ENCODE measurements at places on chromosomes 13 and 19.

DNA sequence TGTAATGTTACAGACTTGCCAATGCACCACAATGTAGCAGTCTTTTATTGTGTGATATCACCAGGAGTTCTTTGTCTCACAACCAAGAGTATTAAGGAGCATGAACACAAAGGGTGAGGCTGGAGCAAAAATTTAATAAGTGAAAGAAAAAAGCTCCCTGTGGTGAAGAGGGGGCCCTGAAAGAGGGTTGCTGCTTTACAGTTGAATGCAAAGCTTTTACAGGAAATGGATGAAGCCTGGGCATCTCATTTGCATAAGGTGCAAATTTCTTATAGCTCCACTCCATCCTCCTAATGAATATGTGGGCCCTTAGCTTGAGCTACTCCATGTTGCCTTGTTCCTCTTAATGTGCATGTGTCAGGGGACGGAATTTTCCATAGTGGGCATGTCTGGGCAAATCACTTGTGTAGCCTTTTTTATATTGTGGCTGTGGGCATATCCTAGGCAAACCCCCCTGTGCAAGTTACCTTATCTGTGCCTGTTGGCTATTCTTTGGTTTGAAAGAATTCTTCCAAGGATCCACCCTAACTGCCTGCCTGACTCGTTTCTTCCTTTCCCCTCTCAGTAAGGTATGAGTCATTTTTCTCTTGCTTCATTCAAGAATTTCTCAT, 45.3 kb upstream of the TRPC4 start:
- H3K4me1 ChIP-seq = no peaks in the 10 kb centered on the region
- no peak for DNase-seq
- no peaks in the 10 kb centered on the region for H3K27me3 ChIP-seq
- no peak overlapping the region for H3K4me3 ChIP-seq
- no peaks in the 10 kb centered on the region for H3K36me3 ChIP-seq

DNA sequence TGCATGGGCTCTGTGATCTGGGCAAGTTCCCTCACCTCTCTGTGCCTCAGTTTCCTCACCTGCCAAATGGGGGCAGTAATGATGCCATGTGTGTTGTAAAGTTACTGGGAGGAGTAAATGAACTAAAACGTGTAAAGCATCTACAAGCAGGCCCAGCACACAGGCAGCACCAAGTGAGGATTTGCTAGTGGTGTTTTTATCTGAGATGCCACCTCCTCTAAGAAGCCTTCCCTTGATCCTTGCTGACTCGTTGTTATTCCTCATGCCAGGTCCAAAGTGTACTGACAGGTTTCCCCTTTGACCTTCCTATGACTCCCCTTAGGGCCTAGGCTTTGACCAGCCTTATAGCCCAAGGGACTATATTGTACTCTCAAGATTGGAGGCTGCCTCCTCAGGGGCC, 1.5 kb upstream of the UQCRFS1 start:
- no peak overlapping the region for H3K4me3 ChIP-seq
- no peaks in the 10 kb centered on the region for H3K4me1 ChIP-seq
- no peaks in the 10 kb centered on the region for H3K36me3 ChIP-seq
- no peaks in the 10 kb centered on the region for H3K27me3 ChIP-seq

- H3K27me3 ChIP-seq = no peaks in the 10 kb centered on the region
- no peak overlapping the region for H3K4me3 ChIP-seq
- H3K36me3 ChIP-seq = no peaks in the 10 kb centered on the region
- H3K4me1 ChIP-seq = no peaks in the 10 kb centered on the region
- DNase-seq = no peak
These were observed 35.9 kb upstream of the ZSCAN5A start for GRCh38 chr19:56350416-56351045.

GRCh38 chr13:95896301-95896700, 156.9 kb downstream of the UGGT2 start:
- no peak overlapping the region for H3K4me3 ChIP-seq
- no peak overlapping the region for H3K27ac ChIP-seq
- H3K36me3 ChIP-seq = peaks cover 2% of the 10 kb centered on the region
- DNase-seq = no peak
- no peaks in the 10 kb centered on the region for H3K27me3 ChIP-seq

DNA sequence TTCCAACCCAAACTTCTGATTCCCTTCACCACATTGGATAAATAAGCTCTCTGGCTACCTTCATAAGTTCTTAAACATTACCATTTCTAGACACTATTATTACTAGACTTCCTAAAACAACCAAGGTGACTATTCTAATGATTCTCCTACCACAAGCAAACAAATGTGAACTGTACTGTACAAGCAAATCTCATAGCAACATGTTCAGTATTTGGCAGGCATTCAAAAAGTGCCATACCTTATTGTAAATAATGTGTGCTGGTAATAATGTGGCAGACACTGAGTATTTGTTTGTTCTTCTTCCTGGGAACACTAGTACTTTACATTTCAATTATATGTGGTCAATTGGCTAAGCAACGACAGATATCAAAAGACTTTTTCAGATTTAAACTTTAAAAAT, 986.0 kb upstream of the SPRY2 start:
- no peaks in the 10 kb centered on the region for H3K36me3 ChIP-seq
- no peak for DNase-seq
- no peaks in the 10 kb centered on the region for H3K27me3 ChIP-seq
- no peak overlapping the region for H3K4me3 ChIP-seq
- H3K4me1 ChIP-seq = no peaks in the 10 kb centered on the region

- no peak for DNase-seq
- no peak overlapping the region for H3K27ac ChIP-seq
- peaks cover 5% of the 10 kb centered on the region for H3K4me1 ChIP-seq
- peak overlapping the region; percentile 50 for H3K4me3 ChIP-seq
These were observed 2.6 kb upstream of the TNFAIP8L1 start for GRCh38 chr19:4636761-4637160.

DNA sequence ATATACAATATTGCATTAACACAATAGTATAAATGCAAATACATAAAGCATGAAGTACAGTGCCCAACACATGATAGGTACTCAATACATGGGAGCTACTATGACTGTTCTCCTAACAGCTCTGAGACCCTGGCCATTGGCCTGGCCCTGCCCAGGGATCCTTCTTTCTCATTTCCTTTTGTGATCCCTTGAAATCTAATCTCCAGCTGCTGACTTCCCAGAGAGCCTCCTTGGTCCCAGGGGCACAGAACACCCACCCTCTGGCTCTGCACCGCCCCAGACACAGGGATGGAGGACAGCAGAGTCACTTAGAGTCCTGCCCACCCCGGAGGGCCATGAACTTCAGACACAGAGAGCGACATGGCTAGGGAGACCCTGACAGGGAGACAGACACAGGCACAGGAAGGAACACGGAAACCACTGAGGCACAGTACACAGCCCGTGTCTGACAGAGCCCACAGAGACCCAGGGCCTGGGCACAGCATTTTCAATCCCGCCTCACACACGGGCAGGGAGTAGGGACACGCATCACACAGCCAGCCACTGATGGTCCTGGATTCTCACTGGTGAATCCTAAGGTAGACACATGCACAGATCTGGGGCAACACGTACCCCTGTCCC, 4.2 kb upstream of the SYCN start:
- peaks cover 8% of the 10 kb centered on the region for H3K27me3 ChIP-seq
- no peak overlapping the region for H3K27ac ChIP-seq
- H3K36me3 ChIP-seq = no peaks in the 10 kb centered on the region
- H3K4me1 ChIP-seq = no peaks in the 10 kb centered on the region
- no peak for DNase-seq

DNA sequence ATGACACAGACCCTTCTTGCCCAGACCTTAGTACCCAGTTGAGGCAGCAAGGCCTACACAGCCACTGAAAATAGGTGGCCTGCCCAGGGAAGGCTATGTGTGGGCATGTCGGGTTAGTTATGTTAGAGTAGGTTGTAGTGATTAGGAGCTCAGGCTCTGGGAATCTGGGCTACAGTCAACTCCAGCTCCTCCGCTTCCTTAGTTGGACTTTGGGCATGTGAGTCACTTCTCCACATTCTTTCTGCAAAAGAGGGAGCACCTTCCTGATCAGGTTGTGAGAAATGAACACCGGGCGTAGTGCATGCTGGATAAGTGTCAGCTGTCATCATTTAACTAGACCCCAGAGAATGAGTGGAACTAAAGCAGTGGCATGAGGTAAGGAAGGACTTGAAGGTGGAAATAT, 64.8 kb downstream of the ARHGAP35 start:
- peak overlapping the region; percentile 60 for H3K27ac ChIP-seq
- H3K4me1 ChIP-seq = peaks cover 19% of the 10 kb centered on the region
- no peak overlapping the region for H3K4me3 ChIP-seq
- H3K27me3 ChIP-seq = no peaks in the 10 kb centered on the region

DNA sequence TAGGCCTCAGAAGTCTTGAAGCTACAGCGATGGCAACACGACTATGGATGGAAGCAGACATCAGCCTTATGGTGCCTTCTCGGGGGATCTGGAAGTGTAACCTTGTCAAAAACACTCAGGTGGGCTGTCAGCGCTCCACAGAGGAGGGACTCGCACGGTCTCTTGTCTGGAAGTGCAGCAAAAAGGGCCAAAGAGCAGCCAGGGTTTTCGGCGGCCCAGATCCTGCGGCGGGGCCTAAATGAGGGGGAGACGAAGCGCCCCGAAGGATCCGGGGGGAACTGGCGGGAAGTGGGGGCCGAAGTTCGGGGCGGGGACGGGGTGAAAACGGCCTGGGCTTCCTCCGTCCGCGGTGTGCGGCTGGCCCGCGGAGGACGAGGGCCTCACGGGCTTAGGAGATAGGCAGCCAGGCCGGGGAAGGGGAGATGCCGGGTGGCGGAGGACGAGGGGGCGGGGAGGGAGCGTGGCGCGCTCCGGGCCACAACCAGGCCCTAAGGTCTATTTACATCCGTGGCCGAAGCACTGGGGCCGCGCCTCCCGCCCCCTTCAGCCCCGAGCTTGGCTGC, 637 bp downstream of the RANBP3 start:
- peak overlapping the region; percentile 87 for H3K27ac ChIP-seq
- no peaks in the 10 kb centered on the region for H3K27me3 ChIP-seq
- peak overlapping the region; percentile 97 for H3K4me3 ChIP-seq
- DNase-seq = no peak

DNA sequence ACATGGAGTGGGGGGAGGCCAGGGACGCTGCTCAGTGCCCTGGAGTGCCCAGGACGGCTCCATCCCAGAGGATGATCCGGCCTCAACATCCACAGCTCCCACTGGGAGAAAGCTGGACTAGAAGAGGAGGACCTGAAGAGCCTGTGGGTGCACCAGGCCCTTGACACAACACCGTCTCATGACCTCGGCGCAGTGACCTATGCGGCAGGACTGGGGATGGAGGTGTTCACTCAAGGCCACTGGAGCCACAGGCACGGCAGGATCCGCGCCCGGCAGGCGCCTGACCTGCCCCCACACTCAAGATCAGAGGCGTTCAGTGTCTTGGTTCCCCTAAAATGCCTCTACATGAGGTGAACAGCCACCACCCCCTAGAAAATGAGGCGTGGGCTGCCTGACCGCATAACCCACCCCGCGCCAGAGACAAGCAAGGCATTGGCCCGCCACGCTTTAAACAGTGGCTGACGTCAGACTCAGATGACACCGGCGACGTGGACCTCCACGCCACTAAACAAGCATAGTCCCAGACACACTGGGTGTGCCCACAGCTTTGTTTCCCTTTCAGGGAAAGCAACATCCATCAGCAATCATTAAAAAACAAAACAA, 8.0 kb downstream of the SGTA start:
- H3K27ac ChIP-seq = peak overlapping the region; percentile 56
- peaks cover 8% of the 10 kb centered on the region for H3K4me1 ChIP-seq
- H3K4me3 ChIP-seq = no peak overlapping the region
- H3K27me3 ChIP-seq = no peaks in the 10 kb centered on the region
- H3K36me3 ChIP-seq = no peaks in the 10 kb centered on the region

- H3K4me3 ChIP-seq = no peak overlapping the region
- H3K36me3 ChIP-seq = no peaks in the 10 kb centered on the region
- no peaks in the 10 kb centered on the region for H3K4me1 ChIP-seq
- no peak for DNase-seq
- H3K27me3 ChIP-seq = no peaks in the 10 kb centered on the region
- no peak overlapping the region for H3K27ac ChIP-seq
These were observed 123.7 kb downstream of the UFM1 start for GRCh38 chr13:38473305-38473704.

GRCh38 chr19:1384085-1384462, 367 bp downstream of the NDUFS7 start:
- DNase-seq = no peak
- H3K4me3 ChIP-seq = peak overlapping the region; percentile 81
- no peaks in the 10 kb centered on the region for H3K27me3 ChIP-seq
- H3K36me3 ChIP-seq = peaks cover 9% of the 10 kb centered on the region

DNA sequence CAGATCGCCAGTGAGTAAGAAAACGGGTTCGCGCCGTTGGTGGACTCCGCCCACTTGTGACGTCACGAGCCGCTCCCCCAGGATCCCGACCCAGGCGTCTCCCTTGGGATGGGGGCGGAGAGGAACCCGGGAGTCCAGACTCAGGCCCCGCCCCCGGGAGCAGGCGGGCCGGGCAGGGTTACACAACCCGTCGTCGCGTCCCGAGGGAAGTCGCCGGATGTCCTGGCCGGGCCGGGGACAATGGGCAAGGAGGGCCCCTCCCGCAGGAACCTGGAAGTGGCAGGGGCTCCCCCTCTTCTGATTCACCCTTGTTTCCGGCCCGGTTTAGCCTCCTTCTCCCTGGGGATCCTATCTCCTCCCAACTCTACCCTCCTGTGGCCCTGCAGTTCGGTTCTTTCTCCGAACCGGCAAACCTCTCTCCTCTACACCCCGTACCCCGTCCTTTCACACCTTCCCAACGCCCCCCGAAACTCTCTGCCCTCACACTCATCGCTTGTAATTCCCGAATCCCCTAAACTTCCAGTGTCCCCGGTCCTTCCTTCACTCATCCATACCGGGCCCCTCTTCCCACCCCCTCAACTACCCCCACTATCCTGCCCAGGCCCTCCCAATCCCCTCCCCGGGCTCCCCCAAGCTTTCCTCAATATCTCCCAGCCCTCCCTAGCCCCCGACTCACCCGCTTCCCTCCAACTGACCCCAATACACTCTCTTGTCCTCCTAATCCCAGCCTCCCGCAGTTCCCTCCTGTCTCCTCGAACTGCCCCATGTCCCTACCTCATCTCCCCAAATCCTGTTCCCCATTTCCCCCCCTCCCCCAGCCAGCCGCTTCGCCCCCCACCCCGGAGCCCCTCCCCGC, 20.0 kb upstream of the ERCC1 start:
- H3K4me1 ChIP-seq = peaks cover 5% of the 10 kb centered on the region
- H3K36me3 ChIP-seq = no peaks in the 10 kb centered on the region
- H3K27me3 ChIP-seq = no peaks in the 10 kb centered on the region

- no peaks in the 10 kb centered on the region for H3K27me3 ChIP-seq
- no peak for DNase-seq
- H3K27ac ChIP-seq = no peak overlapping the region
These were observed 301.0 kb downstream of the TBC1D4 start for GRCh38 chr13:75180805-75181455.

DNA sequence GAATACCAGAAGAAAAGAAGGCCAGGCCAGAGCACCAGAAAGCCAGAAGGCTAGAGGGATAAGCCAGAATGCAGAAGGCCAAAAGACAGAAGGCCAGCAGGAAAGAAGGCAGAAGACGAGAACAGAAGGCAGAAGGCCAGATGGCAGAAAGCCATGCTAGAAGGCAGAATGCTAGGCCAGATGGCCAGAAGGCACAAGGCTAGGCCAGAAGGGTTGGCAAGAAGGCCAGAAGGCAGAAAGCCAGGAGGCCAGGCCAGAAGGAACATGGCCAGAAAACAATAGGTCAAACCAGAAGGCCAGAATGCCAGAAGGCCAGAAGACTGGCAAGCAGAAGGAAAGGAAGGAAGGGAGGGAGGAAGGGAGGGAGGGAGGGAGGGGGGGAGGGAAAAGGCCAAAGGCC, 188.8 kb downstream of the TUBA3C start:
- DNase-seq = no peak
- no peaks in the 10 kb centered on the region for H3K4me1 ChIP-seq
- H3K27me3 ChIP-seq = no peaks in the 10 kb centered on the region
- H3K27ac ChIP-seq = no peak overlapping the region
- H3K4me3 ChIP-seq = no peak overlapping the region

- H3K27ac ChIP-seq = no peak overlapping the region
- H3K27me3 ChIP-seq = no peaks in the 10 kb centered on the region
- no peak for DNase-seq
- no peaks in the 10 kb centered on the region for H3K36me3 ChIP-seq
These were observed 33.5 kb upstream of the TMTC4 start for GRCh38 chr13:100707818-100708740.
